ENCODE measurements at places on chromosomes 1 and 21. TPM values are rescaled to one million over a fixed set of nuclear protein-coding genes. Genes with fewer than 3 reads are reported as not detected.

DNA sequence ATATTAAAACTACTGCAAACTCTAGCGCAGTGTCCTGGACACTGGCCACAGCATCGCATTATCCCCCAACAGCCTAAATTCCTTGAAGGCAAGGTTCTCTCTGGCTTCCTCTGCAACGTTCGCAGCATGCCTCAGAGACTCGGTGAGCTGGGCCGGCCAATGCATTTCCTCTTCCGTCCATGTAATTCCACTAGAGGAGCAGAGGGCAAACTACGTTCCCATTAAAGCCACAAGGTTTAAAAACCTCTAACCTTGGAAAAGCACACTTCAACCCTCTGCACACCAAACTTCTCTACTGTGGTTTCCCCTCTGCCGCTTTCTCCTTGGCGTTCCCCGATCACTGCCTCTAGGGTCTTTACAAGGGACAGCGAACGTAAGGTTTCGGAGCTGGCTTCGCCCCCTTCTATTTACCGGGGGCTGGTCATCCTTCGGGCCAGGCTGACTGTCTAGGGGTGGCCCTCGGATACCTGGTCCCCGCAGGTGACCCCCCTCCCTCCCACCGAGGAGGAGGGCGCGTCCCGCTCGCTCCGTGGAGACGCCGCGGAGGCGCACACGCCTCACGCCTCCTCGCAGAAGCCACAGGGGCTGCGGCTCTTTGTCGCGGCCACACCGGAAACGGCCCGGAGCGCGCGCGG lies 456 bp upstream of the SMYD2 start:
- peak; percentile 59 for DNase-seq

DNA sequence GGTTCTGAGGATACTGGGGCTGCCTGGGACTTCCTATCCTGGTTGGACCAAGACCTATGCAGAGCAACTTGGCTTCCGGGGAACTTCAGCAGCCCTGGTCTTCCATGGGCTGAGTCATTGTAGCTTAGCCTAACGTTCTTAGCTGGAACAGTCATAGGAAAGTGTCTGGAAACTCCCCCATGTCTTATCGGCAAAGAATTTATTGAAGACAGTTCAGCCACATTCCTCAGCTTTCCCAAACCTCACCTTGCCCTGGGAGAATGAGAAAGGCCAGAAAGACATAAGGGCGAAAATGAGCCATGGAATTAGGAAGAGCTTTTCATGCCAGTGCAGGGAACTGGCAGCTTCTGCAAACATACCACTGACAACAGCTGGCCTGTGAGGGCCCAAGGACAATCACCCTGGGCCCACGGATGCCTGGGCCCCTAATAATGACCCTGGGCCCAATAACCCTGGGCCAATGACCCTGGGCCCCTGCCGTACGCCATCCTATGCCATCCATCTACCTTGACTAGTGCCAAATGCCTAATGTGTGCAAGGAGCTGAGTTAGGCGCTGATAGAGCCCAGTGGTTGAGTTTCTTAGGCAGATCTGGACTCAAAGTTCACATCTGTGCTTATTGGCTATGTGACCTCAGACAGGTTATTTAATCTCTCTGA lies 114.4 kb upstream of the GADD45A start:
- DNase-seq, result peak; percentile 99

DNA sequence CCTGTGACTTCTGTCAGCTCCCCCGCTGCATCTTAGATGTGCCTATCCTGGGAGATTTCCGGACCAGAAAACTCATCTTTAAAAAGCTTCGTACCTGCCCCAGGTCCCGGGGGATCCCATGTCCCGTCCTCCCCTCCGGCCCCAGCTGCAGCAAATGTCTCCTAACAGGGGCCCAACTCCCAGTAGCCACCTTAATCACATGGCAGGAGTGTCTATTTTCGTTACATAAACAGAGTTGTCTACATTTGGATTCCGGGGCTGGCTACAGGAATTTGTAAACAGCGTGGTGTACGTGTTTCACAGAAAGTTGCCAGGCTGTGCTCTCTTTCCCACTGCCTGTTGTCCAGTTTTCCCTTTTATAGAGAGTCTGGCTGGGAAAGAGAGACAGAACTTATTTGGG lies 17.9 kb upstream of the KCNE2 start:
- no peak for DNase-seq

DNA sequence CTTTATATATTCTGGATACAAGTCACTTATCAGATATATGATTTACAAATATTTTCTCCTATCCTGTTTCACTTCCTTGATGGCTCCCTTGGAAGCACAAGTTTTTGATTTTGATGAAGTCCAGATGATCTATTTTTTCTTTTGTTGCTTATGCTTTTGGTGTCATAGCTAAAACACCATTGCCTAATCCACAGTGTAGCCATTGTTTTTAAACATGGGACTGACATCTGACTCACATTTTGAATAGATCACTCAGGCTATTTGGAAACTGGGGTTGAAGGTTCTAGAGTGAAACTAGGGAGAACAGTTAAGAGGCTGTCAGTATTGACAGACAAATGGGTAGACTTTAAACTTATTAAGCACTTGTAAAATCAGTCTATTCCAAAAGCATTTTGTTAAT lies 16.6 kb downstream of the AK4 start:
- no peak for DNase-seq

GRCh38 chr1:162305969-162306368 lies 70.7 kb downstream of the SPATA46 start:
- DNase-seq, result peak; percentile 53

GRCh38 chr1:9816199-9816598 lies 7.6 kb downstream of the CLSTN1 start:
- no peak for DNase-seq

The GJA5 gene
- 2.6 TPM for total RNA-seq

The ECM1 gene
- total RNA-seq, result 50.2 TPM

The CCDC30 gene
- total RNA-seq, result not detected

The DAB1 gene
- total RNA-seq, result 0.47 TPM

- peak; percentile 47 for DNase-seq
Measured at GRCh38 chr1:155527677-155528076, 34.9 kb downstream of the ASH1L start.

GRCh38 chr1:227735539-227736285 lies 477 bp downstream of the SNAP47 start:
- no peak for DNase-seq

GRCh38 chr21:21662776-21663175 lies 664.6 kb downstream of the NCAM2 start:
- no peak for DNase-seq

- no peak for DNase-seq
Measured at GRCh38 chr1:151851886-151852285, 1.6 kb downstream of the THEM5 start.

The SPRR2E gene
- total RNA-seq, result not detected

DNA sequence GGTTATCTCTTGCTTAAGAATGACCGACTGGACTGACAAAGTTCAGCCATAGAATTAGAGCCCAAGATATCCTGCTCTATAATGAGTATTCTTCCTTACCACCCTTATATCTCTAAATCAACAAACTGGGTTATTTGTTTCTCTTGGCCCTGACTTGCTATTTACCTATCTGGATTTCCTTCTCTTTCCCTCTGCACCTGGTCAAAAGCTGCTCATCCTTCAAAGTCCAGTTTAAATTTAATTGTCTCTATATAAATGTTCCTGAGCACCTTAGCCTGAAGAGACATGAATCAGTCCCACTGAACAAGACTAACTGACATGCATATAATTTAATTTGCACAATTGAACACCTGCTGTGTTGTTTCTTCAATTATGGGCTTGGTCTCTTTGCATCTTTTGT lies 127.1 kb upstream of the KCNJ15 start:
- DNase-seq, result no peak

The PLA2G4A gene
- total RNA-seq, result 10.2 TPM

The HNRNPR gene
- 114 TPM for total RNA-seq

The IGSF21 gene
- not detected for total RNA-seq

DNA sequence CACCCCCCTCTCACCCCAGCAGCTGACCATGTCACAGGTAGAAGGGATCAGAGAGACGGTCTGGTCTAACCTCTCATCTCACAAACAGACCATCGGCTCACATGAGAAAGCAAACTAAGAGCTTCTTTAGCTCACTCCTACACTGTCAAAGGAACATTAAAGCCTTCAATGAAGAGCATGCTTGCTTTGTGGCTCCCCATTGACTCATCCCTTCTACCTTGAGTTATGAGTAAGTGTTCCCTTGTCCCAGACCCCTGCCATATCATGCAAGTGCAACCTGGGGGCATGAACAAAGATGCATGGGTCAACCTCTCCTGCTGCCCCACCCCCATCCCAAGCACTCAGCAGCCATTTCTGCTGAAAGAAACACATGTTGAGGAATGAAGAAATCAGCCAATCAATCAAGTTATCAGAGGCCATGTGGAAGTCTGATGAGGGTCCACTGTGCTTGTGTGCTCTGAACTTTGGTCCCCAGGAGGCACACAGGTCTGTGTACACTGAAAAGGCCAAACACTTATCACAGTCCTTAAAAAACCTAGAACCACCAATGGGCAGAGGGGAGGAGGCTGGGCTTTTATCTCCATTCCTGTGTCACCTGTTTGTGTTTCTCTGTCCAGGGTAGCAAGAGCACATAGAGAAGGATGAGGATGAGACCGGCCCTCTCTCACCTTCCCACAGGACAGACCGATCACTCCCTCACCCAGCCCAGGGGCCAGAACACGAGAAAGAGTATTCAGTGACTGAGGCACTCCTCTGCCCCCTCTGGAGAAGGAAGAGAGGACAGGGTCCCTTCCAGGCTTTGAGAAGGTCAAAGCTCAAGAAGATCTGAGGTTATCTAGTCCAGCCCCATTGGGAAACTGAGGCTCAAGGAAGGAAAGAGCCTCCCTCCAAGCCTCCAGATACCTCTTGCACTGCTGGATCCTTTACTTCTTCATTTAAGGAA lies 9.5 kb downstream of the ETNK2 start:
- no peak for DNase-seq

GRCh38 chr1:21956720-21957552 lies 19.8 kb upstream of the HSPG2 start:
- peak; percentile 84 for DNase-seq

The PHTF1 gene
- 77.3 TPM for total RNA-seq

The ITSN1 gene
- 25.2 TPM for total RNA-seq

GRCh38 chr1:209791920-209792319 lies 7.6 kb upstream of the C1orf74 start:
- DNase-seq, result no peak

The TMEM269 gene
- 0.02 TPM for total RNA-seq

GRCh38 chr21:34204481-34205439 lies 131.4 kb downstream of the MRPS6 start:
- DNase-seq, result no peak

DNA sequence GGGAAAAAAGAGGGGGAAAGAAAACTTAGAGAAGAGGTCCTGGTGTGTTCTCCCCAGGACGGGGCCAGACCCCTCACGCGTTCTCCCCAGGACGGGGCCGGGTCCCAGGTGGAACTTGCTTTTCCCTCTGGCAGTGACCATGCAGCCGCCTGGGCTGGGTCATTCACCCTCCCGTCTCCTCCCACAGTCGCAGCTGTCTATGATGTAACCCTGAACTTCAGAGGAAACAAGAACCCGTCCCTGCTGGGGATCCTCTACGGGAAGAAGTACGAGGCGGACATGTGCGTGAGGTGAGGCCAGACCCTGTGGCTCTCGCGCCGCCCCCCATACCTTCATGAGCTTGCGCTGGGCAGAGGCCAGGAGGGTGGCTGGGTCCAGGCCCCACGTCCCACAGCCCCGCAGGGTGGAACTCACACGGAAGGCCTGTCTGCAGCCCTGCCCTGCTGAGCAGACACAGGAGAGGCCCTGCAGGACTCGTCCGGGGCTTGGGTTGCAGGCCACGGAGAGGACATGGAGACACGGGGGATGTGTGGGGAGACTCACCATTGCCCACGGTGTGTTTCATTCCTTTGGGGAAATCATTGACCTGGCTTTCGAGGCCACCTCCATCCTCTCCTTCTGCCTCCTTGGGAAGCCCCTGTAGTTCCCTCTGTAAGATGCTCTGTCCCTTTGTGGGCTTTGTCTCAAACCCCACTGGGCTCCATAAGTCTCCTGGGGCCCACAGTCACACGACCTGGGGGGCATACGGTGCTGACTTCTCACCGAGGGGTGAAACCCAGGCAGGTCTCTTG lies 40.7 kb upstream of the TRAPPC10 start:
- DNase-seq, result no peak

The LRRC53 gene
- total RNA-seq, result not detected

The SSR2 gene
- 1,666 TPM for total RNA-seq

The LAX1 gene
- not detected for total RNA-seq

DNA sequence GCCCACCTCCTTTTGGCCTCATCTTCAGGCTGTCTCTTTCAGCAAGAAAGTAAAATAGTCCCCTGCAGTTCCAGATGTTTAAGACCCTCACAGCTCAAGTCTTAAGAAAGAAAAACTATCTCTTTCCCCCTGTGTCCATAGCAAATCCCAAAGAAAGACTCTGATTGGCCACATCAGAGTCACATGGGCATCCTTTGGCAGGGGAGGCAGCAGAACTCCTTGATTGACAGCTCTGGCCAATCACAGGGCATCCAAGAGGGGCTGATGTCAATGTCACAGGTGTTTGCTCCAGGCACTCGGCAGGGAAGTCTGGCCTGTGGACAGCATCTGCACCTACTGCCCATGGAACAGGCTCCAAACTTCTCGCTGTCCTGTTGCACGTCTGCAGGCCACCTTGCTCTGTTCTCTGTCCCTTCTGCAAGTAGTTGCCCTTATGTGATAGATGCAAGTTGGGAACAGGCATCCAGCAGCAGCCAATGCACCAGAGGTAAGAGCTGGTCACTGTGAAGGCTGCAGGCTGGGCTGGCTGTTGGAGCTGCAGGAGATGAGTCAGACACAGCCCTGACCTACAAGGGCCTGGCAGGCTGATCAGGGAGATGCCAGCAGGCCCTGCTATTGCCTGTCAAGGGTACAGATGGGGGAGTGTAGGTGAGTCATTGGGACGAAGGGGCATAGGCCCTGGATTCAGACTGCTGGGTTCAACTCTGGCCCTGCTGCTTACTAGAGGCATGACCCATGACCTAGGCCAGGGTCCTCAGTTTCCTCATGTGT lies 96.8 kb upstream of the TMEM51 start:
- peak; percentile 86 for DNase-seq

GRCh38 chr1:219460081-219460895 lies 152.6 kb downstream of the ZC3H11B start:
- no peak for DNase-seq

The PRELP gene
- not detected for total RNA-seq

GRCh38 chr1:214584805-214585766 lies 17.9 kb upstream of the CENPF start:
- DNase-seq, result peak; percentile 81

DNA sequence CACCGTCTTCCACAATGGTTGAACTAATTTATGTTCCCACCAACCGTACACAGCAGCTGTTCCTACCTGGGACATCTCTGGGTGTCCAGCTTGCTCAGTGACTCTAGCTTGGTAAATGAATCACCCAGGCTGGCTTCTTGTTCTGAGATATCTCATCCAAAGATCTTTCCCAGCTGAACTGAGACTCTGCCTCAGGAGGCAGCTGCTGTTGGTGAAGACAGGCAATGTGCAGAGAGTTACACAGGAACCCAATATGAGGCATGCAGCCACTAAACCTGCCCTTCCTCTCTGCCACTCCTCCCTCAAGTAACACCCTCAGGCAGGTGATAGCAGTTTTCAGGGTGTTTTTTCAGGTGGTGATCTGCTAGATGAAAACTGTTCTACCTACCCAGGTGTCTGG lies 14.0 kb upstream of the FOXO6 start:
- peak; percentile 56 for DNase-seq

Data from M059J (cell line).